ENCODE measurements at places on chromosomes 4 and X. TPM values are rescaled to one million over a fixed set of nuclear protein-coding genes. Genes with fewer than 3 reads are reported as not detected.

DNA sequence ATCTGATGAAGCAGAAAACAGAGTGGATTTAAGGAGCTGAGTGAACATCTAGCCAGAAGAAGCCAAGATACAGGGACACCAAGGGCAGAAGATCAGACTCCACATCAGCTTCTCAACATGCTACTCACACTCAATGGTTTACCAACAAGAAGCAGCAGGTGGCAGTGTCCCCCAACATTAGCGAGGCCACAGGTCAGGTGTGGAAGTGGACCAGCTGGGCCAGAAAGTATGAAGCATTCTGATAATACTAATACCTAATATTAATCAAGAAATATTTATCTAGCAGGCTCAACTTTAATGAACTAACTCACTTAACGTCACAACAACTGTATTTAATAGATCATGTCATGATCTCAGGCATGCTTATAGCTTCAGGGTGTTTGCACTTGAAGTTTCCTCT lies 73.4 kb upstream of the TTC29 start:
- no peak for DNase-seq

DNA sequence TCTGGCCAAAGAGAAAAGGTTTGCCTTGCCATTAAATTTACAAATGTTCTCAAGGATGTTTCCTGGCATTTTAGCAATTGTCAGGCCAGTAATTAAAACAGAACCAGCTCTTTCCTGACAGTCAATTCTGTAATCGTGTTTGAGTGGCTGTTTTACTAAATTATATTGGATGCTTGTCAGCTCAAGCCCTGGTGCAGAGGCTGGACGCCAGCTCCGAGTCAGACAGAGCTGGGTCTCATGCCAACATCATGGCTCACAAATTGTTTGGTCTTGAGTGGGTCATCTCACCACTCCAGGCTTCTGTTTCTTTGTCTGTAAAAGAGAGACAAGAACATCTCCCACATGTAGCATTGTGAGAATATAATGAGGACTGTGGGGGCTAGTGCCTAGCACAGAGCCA lies 190.3 kb upstream of the PSAPL1 start:
- DNase-seq, result no peak

Gene HGFAC
- total RNA-seq, result 2.5 TPM

Gene VMA21
- total RNA-seq, result 30.4 TPM

- no peak for DNase-seq
Observed at GRCh38 chr4:110878413-110878812, 255.5 kb upstream of the PITX2 start.

DNA sequence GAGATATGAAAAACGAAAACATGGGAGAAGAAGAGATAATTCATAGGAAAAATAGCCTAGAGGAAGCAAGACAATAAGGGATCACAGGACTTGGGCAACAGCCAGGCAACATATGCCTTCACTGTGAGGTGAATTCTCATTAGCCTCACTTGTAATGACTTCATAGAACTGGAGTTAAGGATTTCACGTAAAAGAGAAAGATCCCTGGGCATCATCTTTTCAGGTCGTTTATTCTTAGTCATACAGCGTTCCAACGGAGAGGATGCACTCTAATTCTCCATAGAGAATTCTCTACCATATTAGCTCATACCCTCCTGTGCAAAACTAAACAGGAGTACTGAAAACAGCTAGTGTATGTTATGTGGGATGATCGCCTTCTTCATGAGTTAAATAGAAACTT lies 1.4 kb downstream of the PRKG2 start:
- no peak for DNase-seq

Gene PAPSS1
- 81.5 TPM for total RNA-seq

- DNase-seq, result no peak
Observed at GRCh38 chrX:137195296-137195695, 161.5 kb upstream of the GPR101 start.

DNA sequence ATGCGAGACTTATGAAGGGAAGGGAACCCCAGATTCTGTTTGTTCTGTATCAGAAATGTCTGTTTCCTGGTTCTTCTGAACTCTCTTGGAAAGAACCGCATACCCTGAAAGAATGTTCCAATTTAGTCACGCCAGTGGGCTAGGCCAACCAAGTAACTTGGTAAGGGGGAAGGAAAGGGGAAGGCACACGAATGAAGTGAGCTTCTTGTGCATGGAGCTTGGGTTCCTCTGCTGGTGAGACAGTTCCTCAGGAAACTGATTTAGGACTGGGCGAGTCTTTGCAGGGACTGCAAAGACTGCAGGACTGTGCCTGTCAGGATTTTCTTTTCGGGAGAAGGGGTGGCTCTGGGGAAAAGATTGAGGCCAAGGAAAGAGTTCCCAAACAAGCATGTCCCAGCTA lies 35.6 kb downstream of the FRMPD3 start:
- DNase-seq, result no peak

- DNase-seq, result no peak
Observed at GRCh38 chr4:16597845-16598596, 300.4 kb downstream of the LDB2 start.

GRCh38 chrX:10152086-10152485 lies 4.7 kb upstream of the CLCN4 start:
- no peak for DNase-seq

DNA sequence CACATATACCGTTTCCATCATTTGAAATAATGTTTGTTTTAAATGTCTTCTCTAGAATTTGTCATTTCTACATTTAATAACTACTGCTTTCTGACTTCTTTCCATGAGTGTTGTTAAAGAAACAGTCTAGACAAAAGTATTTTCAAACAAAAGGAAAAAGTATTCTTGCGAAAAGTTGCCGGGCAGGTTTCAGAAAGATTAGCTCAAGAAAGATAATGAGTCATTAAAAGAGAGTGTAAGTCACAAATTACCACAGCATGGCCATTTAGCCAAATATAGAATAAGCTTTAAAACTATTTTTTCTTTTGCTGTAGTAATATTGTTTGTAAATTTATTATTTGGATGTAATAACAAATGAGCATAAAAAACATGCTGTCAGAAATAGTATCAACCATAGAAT lies 493.0 kb downstream of the TLL1 start:
- DNase-seq, result no peak

Gene FMR1NB
- not detected for total RNA-seq

Gene GRIPAP1
- total RNA-seq, result 69.7 TPM

Gene ZNF157
- 1.1 TPM for total RNA-seq

DNA sequence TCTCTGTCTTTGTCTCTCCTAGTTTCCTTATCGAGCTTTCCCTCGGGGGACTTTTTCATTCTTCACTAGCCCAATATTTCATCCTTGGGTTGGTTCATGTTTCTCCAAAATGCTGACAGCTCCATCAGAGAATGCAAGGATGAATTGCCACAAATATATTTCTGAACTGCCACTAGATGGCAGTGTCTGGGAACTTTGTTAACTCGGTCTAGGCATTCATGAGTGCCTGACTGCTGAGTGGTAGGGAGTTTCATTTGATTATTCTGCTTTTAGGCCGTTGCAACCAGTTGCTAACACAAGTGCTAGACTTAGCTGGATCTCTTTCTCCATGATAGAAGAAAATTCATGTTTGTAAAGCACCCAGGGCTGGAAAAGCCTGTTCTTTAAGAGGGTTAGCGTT lies 73.5 kb upstream of the RAP2C start:
- no peak for DNase-seq

DNA sequence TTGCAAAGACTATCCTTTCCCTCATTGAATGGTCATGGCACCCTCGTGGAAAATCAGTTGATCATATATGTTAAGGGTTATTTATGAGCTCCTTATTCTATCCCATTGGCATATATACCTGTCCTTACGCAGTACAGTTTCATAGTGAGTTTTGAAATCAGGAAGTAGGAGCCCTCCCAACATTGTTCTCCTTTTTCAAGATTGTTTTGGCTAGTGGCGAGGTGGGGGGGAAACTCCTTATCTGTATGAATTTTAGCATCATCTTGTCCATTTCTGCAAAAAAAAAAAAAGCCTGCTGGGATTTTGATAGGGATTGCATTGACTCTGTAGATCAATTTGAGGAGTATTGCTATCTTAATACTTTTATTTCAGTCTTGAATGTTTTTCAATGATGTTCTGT lies 2.5 kb upstream of the USP9X start:
- DNase-seq, result no peak

GRCh38 chr4:135238940-135239339 lies 1037.4 kb upstream of the PABPC4L start:
- DNase-seq, result no peak

Gene OGT
- 201 TPM for total RNA-seq

DNA sequence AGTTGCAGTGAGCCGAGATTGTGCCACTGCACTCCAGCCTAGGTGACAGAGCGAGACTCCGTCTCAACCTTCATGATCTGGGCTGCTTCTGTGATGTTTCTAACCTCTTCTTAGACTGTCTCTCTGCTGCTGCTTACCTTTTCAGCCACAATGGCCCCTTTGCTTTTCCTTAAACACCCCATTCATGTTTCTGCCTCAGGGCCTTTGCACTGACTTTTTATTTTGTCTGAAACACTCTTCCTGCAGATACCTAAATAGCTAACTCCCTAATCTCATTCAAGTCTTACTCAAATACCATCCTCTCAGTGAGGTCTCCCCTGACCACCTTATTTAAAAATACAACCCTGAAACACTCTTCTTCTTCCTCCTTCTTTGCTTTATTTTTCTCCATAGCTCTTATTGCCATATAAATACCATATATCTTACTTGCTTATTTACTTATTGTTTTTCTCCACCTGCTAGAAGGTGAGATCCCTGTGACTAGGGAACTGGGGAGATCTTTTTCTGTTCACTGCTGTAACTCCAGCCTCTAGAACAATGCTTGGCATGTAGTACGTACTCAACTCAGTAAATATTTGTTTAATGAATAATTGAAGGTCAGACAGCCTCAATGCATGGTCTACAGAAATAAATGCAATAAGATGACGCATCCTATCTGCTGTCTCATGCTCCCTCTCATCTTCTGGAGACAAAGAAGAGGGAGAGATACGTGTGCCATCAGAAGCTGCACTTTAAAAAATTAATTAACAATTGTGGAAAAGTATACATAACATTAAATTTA lies 43.8 kb upstream of the SETD7 start:
- DNase-seq, result no peak

Gene ELOVL6
- 24.4 TPM for total RNA-seq

DNA sequence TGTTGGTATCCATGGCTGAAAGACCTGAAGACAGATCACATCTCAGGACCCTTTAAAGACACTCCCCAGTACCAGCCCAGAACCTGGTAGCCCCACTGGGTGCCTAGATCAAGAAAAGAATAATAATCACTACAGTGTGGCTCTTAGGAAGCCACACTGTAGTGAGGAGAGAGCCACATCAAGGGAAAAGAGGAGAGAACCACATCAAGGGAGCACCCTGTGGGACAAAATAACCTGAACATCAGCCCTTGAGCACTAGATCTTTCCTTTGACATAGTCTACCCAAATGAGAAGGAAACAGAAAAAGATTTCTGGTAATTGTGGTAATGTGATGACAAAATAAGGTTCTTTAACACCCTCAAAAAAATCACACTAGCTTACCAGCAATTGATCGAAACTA lies 15.3 kb downstream of the RTL3 start:
- no peak for DNase-seq

DNA sequence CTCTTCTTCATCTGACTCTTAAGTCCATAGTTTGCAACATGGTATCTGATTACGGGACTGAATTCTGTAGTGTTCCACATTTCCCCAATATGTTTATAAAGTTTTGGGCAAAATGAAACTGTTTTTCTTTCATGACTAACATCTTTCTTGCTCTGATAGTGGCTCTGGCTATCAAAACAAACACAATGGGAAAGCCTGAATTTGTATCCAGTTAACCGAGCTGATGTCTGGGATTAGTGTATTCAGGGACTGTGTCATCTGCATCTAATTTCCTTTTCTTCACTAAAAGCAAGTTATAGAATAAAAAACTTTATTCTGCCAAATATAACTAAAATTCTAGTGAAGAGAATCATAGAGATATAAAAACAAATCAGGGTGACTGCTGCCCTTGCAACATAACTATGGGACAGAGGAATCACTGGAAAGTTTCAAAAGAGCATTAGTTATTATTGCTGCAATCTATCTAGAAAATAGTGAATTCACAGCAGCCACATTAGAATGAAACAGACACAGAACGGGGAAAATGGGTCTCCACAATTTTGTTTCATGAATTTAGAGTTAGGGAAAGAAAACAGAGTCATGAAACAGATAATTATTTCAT lies 61.3 kb downstream of the ANTXR2 start:
- no peak for DNase-seq

Gene RNF128
- 0.43 TPM for total RNA-seq

- DNase-seq, result no peak
Observed at GRCh38 chrX:133370696-133371275, 44.5 kb downstream of the GPC4 start.

Gene RNF150
- total RNA-seq, result 40.7 TPM

Gene NEIL3
- total RNA-seq, result 5.9 TPM

DNA sequence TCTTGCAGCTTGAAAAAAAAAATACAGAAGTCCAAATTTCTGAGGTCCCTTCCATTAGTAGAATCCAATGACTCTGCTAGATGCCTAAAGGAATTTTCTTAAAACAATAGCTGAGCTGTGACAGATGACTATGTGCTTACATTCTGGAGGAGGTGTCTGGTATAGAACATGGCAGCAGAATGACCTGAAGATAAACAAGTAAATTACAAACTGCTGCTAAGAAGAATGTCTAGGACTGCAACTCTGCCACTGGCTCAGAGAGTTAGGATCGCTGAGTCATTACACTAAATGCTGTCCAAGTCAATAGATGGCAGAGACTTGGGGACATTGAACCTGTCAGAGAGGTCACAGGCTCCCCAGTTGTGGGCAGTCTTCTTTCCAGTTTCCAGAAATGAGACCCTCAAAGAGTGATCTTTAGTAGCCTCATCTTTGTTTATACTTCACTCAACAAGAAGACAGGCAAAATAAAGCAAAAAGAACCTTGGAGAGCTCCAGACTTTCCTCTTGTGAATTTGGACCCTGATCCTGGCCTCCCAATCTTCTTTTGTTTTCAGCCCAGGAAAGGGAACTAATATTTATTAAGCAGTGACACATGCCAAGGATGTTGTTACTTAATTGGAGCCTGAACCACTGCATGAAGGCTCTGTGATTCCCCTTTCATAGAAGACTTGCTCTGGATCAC lies 56.4 kb upstream of the SCML1 start:
- DNase-seq, result no peak

DNA sequence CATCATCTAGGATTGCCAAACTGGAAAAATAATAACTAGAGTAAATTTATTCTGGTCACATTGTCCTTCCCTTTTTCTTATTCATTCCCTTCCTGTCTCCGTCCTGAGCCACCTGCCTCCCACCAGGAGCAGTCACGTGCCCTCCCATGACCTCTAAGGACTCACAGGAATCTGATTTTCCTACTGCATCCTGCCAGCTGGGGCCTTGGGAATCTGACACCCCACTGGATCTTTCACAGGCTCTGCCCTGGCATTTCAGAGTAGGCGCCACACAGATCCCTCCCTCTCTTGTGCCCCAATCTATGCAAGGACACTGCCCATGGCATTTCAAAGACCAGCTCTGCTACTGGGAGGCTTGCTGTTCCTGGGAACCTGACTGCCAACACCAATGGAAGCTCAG lies 520.5 kb downstream of the PPARGC1A start:
- DNase-seq, result no peak

GRCh38 chrX:40625294-40625693 lies 2.1 kb downstream of the MPC1L start:
- DNase-seq, result no peak

GRCh38 chrX:13489454-13489853 lies 79.9 kb upstream of the EGFL6 start:
- no peak for DNase-seq

All from mesothelial cell of epicardium (in vitro differentiated cells).